Fibroblast of skin of scalp (primary cell): ENCODE measurements at places on chromosomes 2 and 18.

DNA sequence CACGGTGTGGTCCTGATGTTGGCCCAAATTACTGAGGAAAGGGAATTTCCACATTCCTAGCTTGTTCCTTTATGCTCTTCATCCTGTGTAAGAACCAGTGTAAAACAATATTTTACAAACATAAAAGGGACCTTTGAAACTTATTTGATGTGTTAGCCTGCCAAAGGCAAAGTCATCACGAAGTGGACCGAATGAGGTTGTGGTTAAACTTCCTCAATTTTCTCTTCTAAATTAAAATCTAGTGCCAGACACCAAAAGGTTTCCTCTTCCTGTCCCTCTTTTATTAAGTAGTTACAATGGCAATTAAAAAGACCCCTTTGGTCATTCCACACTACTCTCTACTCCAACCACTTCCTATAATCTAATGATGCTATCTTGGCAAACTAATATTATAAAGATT, 279.8 kb downstream of the AFF3 start:
- DNase-seq: no peak

- DNase-seq: no peak
These were observed 25.5 kb upstream of the CEP68 start for GRCh38 chr2:65030476-65031332.

DNA sequence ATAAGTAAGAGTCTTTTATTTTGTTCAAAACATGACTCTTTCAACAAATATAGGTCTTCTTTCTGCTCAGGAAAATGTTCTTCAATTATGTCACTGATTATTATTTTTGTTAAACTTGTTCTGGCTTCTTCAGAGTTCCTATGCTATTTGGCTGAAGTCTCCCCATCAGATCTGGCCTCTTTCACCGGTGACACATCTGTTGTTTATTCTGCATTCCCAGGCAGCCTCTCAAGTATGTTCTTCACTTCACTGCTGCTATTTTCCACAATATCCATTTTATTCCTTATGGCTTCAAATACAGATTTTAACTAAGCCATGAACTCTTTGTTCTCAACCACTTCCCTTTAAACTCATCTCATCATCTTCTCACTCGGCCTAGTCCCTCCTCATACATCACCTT, 45.7 kb downstream of the HDAC4 start:
- DNase-seq: no peak

- DNase-seq: no peak
These were observed 6.4 kb downstream of the GALNT14 start for GRCh38 chr2:31131871-31132270.

GRCh38 chr2:11566383-11566782, 32.5 kb downstream of the GREB1 start:
- no peak for DNase-seq

DNA sequence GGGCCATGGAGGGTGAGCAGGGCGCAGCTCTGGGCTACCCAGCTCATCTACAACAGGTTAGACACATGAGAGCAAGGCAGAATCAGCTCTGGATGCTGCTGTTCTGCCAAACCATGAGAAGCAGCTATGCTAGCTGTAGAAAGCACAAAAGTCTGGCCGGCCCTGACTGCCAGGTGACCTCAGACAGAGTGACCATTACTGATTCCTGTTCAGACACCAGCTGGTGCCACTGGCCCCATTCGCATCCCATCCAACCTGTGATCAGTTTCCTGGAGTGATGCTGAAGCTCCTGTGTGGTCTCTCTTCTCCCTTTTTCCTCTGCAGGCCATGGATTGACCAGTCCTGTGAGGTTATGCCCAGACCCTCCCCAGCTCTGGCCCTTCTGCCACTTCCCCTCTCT, 14.3 kb downstream of the RBMS1 start:
- no peak for DNase-seq

DNA sequence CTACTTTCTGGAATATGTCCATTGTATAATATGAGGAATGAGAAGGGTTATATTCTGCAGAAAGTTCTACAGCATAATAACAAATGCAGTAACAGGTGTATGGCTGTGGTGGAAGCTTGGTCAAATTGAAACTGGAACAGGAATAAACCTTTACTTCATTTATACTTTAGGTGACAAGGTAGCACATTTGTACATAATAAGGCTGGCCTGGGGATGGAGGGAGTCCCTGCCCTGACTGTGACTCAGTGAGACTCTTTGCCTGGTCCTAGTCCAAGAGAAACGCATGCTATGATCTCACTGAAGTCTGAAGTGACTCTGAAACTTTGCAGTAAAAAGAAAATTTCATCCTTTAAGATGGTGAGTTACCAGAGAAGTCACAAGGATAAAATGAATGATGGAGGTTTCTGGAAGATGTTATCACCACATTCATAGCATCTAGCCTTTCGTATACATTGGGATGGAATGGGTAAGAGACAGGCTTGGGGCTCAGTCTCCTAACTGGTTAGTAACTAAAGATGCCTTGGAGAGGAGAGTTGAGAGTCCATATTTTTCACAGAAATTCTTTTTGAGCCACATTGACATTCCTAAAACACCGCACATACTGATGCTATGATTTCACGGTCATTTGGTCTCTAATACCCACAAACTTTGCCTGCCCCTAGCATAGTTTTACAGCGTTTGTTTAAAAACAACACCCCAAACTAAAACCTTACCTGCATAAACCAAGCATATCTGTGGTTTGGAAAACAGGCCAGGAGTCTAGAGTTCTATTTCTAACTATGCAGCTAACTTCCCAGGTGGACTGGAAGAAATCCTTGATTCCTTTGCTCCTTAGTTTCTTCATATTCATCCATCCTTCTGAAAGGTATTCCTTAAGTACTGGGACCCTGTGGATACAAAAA, 42.4 kb upstream of the NABP1 start:
- DNase-seq: peak; percentile 92

DNA sequence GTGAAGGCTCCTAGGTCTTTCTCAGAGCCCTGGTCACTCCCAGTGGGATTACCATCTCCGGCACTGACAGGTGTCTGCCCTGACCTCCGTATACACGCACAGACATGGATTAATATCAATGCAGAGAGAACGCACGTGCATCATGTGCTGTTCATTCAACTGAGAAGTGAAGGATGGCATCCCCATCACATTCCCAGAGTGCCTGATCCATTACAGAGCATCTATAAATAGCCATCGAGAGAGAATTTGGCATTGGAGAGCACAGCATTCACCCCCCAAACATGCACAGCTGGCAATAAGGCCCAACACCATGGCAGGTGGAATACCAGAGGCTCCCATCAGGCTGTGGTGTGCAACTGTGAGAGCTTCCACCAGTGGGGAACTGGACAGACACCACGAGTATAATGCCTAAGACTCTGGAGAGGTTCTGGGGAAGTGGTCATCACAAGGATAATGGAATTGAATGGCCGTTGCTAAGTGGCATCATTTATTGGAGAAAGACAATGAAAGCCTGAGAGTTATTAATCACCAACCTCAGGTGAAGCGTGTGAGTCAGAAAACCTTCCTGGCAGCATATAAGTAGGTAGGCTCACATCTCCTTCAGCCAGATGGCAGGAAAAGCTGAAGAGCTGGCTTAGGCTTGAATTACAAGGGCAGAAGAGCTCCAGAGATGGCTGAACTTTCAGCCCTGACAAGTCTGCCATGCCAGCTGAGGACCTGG, 244.5 kb upstream of the ID2 start:
- peak; percentile 47 for DNase-seq

- no peak for DNase-seq
These were observed 239.0 kb upstream of the FANCL start for GRCh38 chr2:58480141-58480540.

DNA sequence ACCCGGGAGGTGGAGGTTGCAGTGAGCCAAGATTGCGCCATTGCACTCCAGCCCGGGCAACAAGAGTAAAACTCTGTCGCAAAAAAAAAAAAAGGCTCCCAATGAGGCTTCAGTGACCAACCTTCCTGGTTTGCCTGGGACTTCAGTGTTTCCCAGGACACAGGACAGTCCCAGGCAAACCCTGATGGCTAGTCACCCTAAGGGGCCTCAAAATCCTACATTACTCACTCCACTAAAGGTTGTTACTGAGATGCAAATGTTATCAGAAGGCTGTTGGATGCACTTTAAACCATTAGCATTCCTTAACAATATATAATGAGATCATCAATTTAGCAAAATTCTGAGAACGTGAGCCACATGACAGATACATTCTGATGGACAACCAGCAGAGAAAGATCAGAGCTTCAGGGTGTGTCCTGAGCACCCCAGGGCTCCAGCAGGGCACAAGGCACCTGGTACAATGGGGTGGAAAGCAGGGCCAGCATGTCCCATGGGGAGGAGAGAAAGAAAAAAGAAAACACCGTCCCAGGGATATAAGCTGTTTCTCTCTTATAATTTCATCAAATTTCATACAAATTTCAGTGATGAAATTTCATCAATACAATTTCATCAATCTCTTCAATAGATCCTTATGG, 118.1 kb upstream of the ARL5A start:
- DNase-seq: no peak

GRCh38 chr2:225465827-225466226, 66.3 kb downstream of the NYAP2 start:
- no peak for DNase-seq

GRCh38 chr2:69224512-69224837, 162.6 kb downstream of the GFPT1 start:
- DNase-seq: peak; percentile 56

DNA sequence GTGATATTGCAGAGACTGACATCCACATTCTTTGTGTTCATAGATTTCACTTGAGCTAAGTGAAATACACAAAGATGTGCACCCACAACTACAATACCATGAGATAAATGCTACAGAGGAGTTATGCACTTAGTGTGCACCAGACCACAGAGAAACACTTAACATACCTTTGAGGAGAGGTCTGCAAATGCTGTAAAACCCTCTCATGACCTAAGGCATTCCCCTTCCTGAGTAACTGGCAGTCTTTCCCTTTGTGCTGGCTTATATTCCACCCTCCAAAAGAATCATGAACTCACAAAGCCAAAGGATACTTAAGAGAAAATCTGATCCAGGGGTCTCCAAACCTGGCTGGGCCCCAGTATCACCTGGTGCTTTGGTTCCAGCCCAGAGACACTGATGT, 16.2 kb downstream of the NXPH2 start:
- no peak for DNase-seq

DNA sequence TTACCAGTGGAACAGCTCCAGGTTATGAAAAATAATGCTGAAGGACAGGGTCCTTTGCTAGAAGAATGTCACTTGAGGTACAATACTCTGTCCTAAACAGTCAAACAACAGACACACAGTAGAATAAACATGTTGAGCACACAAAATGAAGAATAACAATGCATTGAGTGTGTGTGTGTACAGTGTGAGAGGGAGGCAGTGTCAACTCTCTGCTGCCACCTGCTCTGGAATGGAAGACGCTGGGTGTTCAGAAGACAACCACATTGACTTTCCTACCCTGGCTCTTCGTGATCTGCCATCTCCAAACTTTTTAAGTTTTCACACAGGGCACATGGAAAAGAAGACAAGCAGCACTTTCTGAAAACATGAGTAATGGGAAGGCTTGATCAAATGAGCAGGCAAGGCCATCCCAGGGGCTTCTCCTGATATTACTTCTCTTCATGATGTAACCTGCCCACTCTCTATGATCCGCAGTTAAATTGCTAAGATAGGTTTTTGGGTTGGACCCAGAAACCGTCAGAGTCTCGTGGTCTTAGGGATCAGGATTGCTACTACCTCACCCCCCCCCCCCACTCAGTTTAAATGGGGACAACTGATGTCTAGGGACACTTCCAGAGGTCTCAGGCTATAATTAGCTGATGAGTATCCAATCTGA, 533.2 kb upstream of the TNP1 start:
- no peak for DNase-seq

DNA sequence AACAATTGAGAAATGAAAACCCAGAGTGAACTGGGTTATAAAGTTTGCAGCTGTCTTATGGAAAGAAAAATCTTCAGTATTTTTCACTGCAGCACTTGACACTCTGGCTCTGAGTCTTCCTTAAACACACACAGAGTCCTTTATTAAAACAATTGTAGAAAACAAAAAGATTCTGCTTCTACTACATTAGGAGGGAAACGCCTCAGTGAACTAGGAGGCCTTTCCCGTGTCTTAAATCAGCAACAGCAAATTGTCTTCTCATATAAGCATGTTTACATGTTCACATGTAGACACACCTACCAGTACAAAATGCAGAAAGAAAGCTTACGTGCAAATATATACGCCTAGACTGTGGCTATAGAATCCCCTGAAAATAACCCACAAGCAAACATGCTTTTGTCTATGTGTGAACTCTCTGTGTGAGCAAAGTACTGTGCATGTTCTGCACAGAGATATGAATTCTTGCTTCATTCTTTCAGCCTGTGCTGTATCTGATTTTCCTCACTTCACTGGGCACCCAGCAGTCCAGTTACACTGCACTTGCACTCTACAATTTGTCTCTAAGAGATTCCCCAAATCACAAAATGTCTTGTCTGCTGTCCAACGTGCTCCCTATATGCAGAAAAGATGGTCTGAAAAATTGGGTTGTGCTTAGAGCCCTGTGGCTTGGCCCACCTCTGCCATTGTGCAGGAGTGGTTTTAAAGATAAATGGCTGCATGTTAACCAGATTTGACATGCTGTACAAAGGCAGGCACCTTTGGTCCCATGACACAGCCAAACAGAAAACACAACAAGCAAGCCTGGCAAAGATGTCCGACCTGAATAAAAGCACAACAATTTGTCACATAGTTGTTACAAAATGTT, 24.5 kb downstream of the ZEB2 start:
- DNase-seq: no peak

DNA sequence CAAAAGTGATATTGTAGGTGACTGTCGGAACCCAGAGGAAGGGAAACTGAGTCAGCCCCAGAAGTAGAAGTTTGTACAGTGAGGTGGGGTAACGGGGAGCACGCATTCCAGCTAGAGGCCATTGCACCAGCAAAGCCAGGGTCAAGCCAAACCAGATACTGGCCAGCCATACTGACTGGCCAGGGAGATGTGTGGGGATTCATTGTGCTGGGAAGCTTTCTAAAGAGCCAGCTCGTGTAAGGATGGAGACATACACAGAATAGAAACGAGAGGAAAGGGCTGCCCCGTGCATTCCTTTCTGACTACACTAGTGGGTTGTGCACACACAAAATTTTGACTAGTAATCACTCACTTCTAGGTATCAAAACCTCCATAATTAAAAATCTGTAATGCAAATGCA, 175.3 kb upstream of the PID1 start:
- DNase-seq: no peak

DNA sequence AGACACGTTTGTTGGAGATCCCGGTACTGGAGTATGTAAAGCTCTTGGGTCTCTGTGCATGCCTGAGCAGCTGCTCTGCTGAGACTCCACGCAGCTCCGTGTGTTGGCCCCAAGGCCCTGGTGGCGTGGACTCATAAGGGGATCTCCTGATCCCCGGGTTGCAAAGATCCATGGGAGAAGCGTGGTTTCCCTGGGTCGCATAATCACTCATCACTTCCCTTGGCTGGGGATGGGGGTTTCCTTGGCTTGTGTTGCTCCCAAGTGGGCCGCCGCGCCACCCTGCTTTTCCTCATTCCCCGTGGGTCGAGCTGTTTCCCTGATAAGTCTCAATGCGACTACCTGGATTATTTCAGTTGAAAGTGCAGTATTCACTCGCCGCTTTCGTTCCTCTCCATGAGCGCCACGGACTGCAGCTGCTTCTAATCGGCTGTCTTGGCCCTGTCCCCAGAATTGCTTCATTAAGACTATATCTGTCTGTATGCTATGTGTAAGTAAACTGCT, 76.0 kb downstream of the EPC2 start:
- DNase-seq: peak; percentile 67

- no peak for DNase-seq
These were observed 11.5 kb downstream of the CD226 start for GRCh38 chr18:69936191-69936558.

GRCh38 chr18:3450012-3450798, at the start of gene TGIF1:
Gene TGIF1, plus strand, starts transcription at chr18:3450172. Its CDS starts 318 bp downstream, at chr18:3450490.
- DNase-seq: peak; percentile 87
